ENCODE measurements at places on chromosomes 16 and 17.

DNA sequence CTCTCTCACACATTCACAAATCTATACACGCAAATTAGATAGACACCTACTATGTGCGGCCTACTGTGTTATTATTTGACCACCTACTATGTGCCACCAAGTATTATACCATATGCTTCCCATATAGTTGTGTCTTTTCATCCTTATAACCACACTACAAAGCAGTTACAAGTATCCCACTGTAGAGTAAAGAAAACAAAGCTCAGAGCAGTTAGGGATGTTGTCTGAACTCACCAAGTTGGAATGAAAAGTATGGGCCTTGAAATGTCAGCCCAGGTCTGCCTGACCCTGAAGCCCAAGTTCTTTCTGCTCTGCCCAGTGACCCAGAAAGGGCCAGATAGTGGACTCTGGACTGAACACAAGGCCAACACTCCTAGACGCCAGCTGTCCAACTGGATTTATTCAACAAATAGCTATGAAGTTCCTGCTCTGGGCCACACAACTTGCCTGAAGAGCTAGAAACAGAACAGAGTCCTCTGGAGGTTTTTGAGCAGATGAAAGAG, 8.5 kb downstream of the KRT37 start:
- no peak for DNase-seq

DNA sequence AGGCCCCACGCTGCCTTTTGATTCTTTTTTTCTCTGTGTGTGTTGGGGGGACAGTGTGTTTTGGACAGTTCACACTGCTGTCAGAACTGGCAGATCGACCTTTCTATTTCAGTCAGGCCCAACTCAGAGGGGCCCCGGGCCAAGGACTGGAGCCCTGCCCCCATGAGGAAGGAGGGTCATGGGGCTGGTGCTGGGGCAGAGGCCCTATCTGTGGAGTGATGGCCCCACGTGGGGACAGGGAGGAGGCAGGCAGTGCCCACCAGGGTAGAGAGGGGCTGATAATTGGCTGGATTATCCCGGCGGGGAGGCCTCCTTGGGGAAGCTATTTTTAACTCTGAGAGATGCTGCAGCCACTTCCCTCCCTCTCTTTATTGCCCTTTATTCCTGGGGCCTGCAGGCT, 5.7 kb upstream of the KCNJ12 start:
- DNase-seq: no peak

GRCh38 chr16:10009684-10010083, 172.5 kb downstream of the GRIN2A start:
- no peak for DNase-seq

DNA sequence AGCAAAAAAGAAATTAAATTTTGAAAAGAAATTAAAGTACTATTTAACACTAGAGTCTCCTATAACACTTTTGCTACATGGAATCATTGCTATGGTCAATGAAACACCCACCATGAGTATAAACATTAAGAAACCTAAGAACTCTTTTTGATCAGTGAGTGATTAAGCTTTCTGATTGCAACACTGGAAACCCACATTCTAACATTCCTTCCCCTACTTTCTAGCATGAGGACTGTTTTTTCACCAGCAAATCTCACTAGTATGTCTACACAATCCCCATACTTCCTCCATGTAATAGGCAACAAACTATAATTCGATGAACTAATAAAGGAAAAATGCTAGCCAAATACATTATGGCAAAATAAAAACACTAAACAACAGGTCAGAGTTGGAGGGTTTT, 54.7 kb downstream of the SKAP1 start:
- DNase-seq: no peak

GRCh38 chr16:30748634-30749445, 615 bp downstream of the PHKG2 start:
- DNase-seq: no peak

DNA sequence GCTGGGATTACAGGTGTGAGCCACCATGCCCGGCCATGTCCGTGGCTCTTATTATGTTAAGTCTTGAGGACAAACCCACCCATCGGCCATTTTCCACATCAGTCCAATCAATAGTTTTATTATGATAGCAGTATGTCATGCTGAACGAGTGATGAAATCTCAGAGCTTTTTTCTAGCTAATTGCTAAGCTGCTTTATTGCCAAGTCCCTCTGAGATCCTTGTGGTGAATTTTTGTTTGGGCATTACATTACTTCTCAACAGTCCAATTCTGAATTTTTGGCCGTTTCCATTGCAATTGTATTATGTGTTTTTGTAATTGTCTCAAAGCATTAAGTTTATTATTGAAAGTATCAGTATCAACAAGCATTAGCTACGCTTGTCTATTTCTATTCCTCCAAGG, 10.9 kb downstream of the RNF112 start:
- no peak for DNase-seq

DNA sequence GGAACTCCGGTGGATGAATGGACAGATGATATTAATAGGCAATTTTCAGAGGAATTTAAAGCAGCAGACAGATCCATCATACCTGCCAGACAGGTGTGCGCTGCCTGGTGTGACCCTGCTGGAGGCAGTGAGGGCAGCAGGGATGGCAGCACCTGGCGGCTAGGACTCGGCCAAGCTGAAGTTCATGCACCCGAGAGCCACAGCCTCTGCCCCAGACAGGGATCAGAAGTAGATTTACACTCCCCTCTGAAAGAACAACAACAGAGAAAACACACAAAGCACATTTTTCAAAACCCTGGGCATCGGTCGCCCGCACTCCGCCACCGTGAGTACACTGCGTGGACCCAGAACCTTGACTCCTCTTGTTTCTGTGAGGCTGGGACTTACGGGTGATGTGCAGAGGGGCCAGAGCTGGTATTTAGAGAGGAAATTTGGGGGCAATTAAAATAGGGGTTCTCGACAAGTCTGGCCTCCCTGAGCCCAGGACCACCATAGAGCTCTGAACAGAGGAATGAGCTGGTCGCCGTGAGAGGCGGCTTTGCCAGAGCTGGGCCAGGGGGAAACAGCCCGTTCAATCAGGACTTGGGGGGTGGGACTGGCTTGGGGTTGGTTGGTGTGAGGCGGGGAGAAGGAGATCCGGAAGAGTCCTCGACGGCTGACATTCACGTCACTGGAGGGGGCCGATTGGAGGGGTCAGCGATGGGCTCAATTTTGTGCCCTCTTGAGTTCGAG, 101.0 kb downstream of the METRNL start:
- no peak for DNase-seq

- no peak for DNase-seq
These were observed 41.6 kb upstream of the TAC4 start for GRCh38 chr17:49889500-49889899.
